ENCODE measurements at places on chromosomes 1 and 21.

DNA sequence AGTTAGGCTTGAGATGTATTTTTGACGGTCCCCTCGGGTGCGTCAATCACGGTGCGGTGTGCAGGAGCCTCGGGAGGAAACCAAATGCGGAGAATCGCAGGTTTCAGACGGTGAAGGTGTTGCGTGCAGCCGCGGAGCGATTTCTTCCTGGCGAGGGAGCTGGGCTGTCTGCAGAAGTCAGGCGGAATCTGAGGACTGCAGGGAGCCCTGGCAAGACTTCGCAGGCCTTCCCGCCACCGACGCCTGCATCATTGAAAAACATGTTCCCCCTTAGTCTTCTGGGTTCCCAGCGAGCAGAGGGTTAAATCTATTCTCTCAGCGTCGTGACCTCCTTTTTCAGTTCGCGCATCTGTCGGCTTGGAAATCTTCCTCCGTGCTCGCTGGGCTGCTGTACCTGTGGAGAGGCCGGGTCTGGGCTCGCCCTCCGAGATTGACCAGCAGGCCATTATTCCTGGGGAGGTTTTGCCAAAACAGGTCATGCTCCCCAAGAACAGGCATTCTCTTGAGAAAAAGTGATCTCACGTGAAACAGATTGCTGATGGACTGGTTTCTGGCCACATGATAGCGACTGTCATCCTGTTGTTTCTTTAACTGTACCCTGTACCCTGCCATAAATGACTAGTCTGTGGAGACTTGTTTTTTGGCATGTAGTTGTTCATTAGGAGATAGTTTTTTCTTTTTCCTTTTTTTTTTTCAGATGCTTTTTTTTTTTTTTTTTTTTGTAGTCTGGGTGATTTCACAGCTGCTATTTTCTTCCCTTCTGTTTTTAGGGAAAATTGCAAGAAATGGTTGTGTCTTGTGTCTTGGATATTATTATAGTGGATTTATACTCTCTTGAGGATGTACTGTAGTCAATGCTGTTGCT, 894 bp downstream of the EPB41 start:
- no peak for DNase-seq

DNA sequence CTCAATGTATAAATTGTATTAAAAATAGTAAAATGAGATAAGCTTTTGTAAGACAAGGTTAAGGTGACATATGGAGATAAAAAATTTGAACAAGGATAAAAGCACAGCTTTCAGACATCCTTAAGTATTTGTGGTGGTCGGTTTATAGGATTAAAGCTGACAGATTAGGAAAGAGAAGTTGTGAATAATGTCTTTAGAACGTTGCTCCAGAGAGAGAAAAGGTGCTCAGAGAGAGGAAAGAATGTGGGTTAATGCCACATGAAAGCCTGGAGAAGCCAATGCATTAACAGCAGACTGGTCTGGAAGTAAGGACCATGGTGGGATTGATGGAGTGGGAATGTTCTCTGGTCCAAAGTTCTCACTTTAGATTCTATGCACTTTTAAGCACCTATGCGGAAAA, 44.8 kb downstream of the ATP6V1G3 start:
- DNase-seq = no peak

- no peak for DNase-seq
Observed at GRCh38 chr1:58879464-58879863, 95.6 kb upstream of the JUN start.

DNA sequence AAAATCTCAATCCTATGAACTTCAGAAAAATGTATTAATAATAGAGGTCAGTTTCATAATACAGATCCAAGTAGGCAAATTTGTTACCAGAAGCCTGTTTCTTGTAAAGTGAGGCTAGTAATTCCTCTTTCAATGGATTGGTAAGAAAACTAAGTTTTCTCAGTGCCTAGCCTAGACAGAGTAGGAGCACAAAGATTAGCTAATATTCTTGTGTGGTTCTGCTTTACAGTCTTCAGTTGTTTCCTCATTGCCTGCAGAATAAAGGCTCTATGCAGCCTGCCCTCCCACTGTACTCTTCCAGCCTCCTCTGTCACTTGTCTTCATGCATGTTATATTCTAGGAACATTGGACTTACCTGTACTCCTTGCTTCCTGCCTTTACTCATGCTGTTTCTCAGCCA, 2.4 kb upstream of the PPP1R15B start:
- no peak for DNase-seq

DNA sequence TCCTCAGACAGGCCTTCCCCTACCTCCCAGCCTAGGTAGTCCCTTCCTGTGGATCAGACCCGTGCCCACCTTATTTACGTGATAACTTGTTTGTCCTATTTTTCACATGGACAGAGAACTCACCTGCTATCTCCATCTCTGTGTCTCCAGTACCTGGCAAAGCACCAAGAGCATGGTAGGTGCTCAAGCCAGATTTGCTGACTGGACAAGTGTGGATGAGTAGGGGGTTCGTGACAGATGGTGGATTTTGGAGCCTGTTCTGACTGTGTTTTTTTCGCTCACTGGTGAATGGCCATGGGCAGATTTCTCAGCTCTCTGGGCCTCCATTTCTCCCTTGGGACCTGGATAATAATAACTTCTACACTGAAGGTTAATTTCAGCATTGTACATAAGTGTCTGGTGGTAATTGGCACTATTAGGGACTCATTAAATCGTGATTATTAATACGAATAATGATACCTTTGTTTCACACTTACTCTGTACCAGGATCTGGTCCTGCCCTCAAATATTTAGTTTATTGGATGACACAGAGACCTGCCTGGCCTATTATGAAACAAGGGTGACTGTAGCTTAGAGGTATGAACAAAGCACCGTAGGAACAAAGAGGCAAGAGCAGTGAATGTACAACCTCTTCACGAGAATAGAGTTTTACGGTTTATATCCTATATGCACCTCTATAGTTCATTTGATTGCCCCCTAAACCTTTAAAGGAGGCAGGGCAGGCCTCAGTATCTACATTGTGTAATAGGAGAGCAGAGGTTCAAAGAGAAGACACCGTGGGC, 24.5 kb upstream of the SLC26A9 start:
- DNase-seq = no peak
